ENCODE measurements at places on chromosomes 12 and 14.

- no peak for DNase-seq
Measured at GRCh38 chr12:118190266-118190665, 54.3 kb downstream of the PEBP1 start.

- no peak for DNase-seq
Measured at GRCh38 chr12:123269395-123269892, 2.2 kb downstream of the CDK2AP1 start.

DNA sequence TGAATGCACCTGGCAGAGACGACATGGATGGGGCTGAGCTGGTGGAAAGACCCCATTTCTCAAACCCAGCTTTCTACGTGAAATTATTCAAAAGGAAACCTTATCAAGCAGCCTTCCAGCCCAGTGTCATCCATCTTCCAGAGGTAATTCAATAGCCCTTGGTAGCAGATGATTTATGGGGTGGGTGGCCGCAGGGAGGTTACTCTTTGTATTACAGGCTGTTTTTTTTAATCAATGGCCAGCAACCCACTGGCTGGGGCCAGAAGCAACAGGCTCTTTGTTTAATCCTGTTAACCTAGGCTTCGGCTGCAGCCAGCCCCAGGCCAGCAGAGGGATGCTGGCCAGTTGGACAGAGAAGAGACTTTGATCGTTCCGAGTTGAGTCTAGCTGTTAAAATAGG lies 139.8 kb upstream of the SRRM4 start:
- DNase-seq: no peak

GRCh38 chr14:59249029-59249428 lies 60.6 kb downstream of the DAAM1 start:
- no peak for DNase-seq

DNA sequence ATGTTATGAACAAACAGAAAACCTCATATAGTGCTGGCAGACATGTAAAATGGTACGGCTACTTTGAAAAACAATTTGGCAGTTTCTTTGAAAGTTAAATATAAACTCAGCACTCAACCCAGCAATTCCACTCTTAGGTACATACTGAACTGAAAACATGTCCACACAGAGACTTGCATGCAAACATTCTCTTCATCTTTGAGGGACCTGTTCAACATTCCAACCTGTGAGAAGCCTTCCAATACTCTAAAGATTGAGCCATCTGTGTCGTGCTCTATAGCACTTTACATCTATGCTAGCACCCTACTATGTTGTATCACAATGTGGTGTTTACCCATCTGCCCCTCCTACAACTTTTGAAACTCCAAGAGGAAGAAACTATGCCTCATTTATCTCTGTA lies 79.3 kb downstream of the DNAI7 start:
- DNase-seq: no peak

- no peak for DNase-seq
Measured at GRCh38 chr12:94127239-94128131, 20.9 kb upstream of the PLXNC1 start.

- DNase-seq: no peak
Measured at GRCh38 chr14:79405512-79405910, 805.8 kb downstream of the DIO2 start.

- DNase-seq: no peak
Measured at GRCh38 chr14:33786091-33786825, 164.6 kb downstream of the EGLN3 start.

DNA sequence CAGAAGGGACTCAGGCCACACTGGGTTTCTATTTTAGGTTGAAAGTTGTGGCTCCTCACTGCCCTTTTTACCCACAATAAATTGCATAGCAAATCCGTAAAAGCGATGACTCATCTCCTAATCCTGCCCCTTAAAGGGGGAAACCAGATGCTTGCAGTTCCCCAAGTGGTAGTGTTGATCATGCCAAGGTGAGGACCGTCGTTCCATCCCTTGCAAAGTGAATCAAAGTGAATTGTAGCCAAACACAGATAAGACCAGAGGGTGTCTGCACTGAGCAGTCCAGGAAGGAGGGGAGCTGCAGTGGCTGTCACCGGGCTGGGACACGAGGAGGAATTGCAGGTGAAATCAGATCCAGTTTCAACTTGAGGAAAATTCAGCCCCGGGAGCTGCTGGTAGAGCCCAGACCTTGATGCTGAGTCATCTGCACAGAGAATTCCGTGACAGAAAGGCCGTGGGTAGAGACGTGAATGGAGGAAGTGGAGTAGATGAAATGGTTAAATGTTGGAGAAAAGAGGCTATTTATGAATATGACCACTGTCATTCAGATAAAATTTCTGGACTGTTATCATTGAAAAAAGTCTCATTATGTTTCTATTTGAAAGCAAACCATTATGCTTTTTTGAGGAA lies 44.2 kb upstream of the MMP17 start:
- no peak for DNase-seq

DNA sequence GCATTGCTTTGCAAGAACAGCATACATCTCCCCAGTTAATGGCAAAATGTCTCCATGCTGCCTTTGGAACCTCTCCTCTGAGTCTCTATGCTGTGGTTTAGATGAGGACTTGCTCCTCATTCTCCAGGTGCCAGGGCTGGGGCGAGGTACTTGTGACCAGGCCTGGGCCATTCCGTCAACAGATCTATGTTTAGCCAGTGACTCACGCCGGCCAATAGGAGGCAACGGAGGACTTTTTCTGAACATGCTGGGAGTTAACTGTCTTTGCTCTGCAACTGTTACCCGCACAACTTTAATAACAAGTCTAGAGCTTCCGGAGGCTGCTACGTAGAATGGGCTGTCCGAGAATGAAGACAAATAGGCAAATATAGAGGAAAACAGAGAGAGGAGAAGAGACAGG lies 214.2 kb downstream of the GLT1D1 start:
- DNase-seq: no peak

- no peak for DNase-seq
Measured at GRCh38 chr12:7892186-7892980, 19.7 kb upstream of the SLC2A14 start.

DNA sequence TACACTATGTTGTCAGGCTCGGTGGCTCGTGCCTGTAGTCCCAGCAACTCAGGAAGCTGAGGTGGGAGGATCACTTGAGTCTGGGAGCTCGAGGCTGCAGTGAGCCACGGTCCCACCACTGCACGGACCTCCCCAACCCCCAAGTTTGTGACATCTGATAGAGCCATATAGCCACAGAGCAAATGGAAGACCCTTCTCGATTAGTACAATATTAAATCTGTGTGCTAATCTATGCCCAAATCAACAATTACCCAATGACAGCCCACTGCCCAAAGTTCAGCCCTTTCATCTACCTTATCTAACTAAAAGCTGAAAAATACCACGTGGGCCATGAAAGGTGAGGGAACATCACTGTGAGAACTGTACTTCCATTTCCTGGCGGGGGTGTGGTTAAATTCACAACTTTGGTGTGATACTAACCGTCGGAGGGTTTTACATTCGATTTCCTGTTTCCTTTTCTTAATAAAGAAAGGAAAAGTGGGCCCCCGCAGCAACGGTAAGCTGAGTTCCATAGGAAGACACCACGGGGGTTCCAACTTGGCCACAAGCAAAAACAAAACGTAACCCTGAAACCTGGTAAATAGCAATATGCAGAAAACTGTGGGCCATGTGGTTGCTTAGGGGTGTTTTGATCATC lies 31.2 kb upstream of the FOS start:
- no peak for DNase-seq

DNA sequence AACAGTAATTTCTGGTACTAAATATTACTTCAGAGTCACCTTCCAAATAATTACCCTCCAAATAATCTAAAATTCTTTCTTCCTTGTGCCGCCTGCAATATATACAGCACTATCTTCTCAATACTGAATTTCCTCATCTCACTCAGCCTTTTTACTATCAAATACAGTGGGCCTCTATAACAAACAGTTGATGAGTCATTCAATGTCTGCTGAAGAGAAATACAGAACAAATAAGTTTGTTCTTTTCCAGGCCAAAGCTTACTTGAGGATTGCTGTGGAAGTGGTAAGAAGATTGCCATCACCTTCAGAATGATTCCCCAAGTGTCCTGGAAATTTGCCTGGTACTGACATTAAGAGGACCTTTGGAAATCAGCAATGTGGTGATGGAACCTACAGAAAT lies 218.2 kb upstream of the ARHGAP5 start:
- DNase-seq: no peak
